ENCODE measurements at places on chromosomes 6 and 20.

DNA sequence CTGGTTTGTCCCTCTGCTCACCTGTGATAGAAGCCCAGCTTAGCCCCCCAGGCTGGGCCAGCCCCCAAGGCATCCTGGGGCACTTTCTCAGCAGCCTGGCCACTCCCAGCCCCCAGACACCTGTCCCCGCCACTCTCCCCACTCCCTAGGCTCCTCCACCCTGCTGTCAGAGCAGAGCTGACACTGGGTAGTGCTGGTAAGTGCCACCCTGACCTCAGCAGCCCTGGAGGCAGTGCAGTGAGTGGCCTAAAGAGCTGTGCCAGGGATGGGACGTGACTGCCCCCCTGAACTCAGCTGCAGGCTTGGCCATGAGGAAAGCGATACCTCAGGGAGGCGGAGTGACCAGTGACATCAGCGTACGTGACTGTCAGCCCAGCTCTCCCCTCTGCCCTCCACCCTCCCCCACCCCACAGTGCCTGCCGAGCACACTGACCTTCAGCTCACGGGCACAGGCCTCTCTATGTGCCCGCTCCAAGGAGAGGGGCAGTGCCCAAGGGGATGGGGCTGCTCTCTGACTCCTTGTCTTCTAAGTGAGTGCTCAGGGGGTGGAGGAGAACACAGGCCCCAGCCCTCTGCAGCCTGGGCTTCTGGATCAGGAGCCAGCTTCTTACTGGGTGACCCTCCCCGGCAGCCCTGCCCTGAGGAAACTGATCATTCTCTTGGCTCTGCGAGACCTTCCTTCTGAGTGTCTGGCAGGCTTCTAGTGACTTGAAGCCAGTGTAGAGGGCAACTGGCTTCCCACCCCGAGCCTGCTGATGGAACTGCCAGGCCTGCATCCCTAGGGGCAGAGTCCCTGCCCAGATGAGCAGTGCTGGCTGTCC lies 172.7 kb downstream of the MRPL14 start:
- DNase-seq: no peak

- DNase-seq: no peak
Observed at GRCh38 chr20:25389401-25389857, 1.2 kb downstream of the ABHD12 start.

- DNase-seq: no peak
Observed at GRCh38 chr6:11271228-11272020, 39.0 kb upstream of the NEDD9 start.

- no peak for DNase-seq
Observed at GRCh38 chr6:75213112-75213511, 7.3 kb upstream of the COL12A1 start.

GRCh38 chr20:34124469-34125249 lies 12.6 kb upstream of the EIF2S2 start:
- no peak for DNase-seq

- DNase-seq: no peak
Observed at GRCh38 chr20:4913147-4913546, 88.2 kb downstream of the SLC23A2 start.

DNA sequence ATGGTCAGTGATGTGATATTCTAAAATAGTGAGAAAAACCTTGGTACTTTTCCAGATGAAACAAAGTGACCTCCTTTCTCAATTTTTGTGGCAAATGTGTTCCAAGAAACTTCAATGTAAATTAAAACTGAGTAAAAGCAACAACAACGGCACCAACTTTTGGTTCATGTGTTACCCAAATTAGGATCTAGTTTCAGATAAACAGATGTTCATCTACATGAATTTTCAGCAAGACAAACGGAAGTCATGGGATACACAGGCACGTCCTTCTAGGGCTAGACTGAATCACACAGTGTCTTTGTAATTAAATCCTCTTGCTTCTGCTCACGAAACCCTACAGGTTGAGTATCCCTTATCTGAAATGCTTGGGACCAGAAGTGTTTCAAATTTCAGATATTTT lies 915.2 kb downstream of the TFAP2A start:
- DNase-seq: no peak

- no peak for DNase-seq
Observed at GRCh38 chr6:53818858-53819609, 24.2 kb downstream of the LRRC1 start.

- no peak for DNase-seq
Observed at GRCh38 chr6:12279322-12280091, 10.7 kb upstream of the EDN1 start.
